ENCODE measurements at places on chromosomes 2 and 18. TPM values are rescaled to one million over a fixed set of nuclear protein-coding genes. Genes with fewer than 3 reads are reported as not detected.

The REV1 gene
- total RNA-seq = 32.3 TPM

The IL36B gene
- not detected for total RNA-seq

The PROC gene
- total RNA-seq = not detected

The DTNA gene
- total RNA-seq = 0.43 TPM

The ANKRD62 gene
- total RNA-seq = not detected

The ADCY3 gene
- total RNA-seq = 49.9 TPM

The IL1R1 gene
- 6.7 TPM for total RNA-seq

The CNTNAP5 gene
- not detected for total RNA-seq

The DQX1 gene
- 0.45 TPM for total RNA-seq

The NEB gene
- total RNA-seq = 0.14 TPM

The CFC1 gene
- not detected for total RNA-seq

The UGT1A8 gene
- total RNA-seq = not detected

The ITPRIPL1 gene
- total RNA-seq = 13.4 TPM

The SLC4A5 gene
- 2.3 TPM for total RNA-seq

The SERPINB5 gene
- total RNA-seq = not detected

The MFSD2B gene
- total RNA-seq = 0.15 TPM

The SLC5A7 gene
- not detected for total RNA-seq

The NGEF gene
- 0.12 TPM for total RNA-seq

The CLEC4F gene
- total RNA-seq = not detected

The SLC9A4 gene
- total RNA-seq = 0.10 TPM

The AMER3 gene
- total RNA-seq = not detected

The TNFAIP6 gene
- not detected for total RNA-seq

The LGALSL gene
- 1.5 TPM for total RNA-seq

The COL4A4 gene
- not detected for total RNA-seq

The PLEKHB2 gene
- total RNA-seq = 43.4 TPM

The ABCA12 gene
- total RNA-seq = not detected

The TNFRSF11A gene
- total RNA-seq = 3.1 TPM

The GPR155 gene
- total RNA-seq = 11.0 TPM

The POLE4 gene
- total RNA-seq = 69.7 TPM

The TUBB8B gene
- not detected for total RNA-seq

The ITSN2 gene
- total RNA-seq = 46.7 TPM
